ENCODE measurements at places on chromosomes 2 and 18.

DNA sequence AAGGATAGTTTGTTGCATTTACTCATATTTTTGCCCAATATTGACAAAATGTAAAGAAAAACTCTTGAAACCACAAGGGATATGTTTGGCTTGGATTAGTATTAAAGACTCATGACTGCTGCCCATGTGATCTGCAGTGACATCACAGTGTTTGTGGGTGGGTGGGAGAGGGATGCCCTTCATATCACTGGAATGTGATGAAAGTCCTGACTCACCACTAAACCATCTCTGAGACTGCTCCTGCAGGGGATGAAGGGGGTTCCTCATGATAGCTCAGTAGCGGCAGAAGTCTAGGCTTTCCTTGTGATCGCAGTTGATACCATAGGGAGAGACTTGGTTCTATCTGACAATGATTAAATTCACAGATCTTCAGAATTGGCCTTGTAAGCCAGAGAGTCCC is 451.2 kb downstream of the CNTNAP5 start:
- DNase-seq: no peak

DNA sequence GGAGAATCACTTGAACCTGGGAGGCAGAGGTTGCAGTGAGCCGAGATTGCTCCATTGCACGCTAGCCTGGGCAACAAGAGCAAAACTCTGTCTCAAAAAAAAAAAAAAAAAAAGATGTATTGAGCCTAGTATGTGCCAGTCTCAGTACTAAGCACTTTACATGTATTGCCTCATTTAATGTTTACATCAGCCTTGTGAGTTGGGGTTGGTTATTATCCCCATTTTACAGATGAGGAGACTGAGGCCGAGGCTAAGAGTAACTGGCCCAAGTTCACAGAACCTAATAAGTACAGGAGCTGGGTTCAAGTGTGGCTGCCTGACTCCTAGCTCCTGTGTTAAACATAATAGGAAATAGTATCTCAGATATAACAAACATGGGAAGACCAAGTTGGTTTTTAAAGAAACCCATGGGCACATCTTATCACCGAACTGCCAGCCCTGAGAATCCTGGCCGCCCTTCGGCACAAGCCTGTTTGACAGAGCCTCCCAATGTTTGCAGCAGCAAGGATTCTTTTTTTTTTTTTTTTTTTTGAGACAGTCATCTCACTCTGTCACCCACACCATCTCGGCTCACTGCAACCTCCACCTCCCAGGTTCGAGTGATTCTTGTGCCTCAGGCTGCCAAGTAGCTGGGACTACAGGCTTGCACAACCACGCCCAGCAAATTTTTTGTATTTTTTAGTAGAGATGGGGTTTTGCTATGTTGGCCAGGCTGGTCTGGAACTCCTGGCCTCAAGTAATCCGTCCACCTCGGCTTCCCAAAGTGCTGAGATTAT is 24.2 kb upstream of the GMPPA start:
- DNase-seq: no peak

DNA sequence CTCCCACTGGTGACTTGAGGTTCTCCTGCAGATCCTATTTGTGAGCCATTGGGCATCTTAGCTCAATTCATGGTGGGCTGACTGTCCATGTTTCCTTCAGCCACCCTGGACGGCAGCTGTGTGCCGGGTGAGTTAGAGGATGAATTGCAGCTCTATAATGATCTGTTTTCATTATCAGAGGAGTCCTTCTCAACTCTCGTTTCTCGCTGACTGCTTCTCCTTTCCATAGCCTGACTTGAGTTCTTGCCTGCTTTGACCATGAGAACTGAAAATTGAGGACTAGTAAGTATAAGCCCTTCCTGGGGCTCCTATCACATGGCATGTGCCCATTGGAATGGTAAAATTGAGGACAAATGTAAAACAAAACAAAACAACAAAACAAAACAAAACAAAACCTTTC is 121.8 kb downstream of the CDC42EP3 start:
- DNase-seq: no peak

DNA sequence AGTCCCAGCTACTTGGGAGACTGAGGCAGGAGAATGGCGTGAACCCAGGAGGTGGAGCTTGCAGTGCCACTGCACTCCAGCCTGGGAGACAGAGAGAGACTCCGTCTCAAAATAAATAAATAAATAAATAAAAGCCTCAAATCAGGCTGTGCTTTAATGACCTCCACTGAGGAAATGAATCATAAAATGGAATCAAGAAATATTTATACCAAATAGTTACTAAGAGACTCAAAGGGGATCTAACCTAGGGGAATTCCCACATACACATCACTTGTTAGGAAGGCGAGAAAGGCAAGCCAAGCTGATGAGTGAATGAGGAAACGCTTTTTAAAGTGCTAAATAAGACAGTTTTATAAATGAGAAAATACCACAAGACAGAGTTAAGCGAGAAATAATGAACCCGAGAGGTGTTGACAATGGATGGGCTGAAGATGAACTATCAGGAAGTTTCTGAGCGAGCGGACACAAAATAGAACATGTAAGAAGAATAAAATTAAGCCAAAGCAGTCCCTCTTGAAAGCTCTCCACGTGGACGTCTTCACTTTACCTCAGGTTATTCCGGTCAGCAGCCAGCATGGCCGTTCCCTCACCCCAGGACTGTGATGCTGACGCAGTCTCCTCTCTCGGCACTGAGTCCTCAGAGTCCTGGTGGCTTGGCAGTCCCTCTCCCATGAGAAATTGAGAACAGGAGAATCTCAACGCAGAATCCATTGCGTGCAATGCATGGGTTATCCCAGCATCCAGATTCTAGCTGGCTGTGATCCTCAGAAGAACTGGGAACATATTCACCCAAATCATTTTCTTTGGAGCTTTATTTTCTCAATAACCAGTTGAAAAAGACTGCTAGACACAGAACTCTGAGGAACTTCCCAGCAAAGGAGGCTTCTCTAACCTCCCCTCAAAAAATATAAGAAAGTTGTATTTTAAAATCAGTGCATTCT is 22.3 kb downstream of the PXDN start:
- no peak for DNase-seq

GRCh38 chr2:63488118-63488713 is 100.1 kb downstream of the WDPCP start:
- DNase-seq: no peak

- peak; percentile 86 for DNase-seq
Measured at GRCh38 chr2:96531872-96532505, 4.6 kb upstream of the ARID5A start.

DNA sequence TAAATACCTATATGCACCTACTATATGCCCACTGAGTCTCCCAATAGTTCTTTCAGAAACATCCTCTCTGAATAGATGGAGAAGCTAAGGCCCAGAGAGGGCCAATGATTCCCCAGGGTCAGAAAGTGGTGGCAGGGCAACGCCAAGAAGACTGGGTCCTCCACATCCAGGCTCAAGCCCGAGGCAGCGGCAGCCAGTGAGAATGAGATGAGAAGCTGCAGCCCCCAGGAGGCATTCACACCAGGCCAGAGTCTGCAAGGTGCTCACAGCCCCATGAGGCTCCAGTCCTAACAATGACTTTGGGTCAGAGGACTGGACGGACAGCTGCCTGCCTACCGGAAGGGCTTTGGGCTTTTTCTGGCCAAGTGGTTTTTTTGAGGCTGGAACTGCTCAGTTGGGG is 3.5 kb downstream of the TEX261 start:
- DNase-seq: no peak

- DNase-seq: no peak
Measured at GRCh38 chr2:99643787-99644418, 154.1 kb upstream of the REV1 start.

- DNase-seq: no peak
Measured at GRCh38 chr2:112486895-112487294, 4.9 kb downstream of the TTL start.

DNA sequence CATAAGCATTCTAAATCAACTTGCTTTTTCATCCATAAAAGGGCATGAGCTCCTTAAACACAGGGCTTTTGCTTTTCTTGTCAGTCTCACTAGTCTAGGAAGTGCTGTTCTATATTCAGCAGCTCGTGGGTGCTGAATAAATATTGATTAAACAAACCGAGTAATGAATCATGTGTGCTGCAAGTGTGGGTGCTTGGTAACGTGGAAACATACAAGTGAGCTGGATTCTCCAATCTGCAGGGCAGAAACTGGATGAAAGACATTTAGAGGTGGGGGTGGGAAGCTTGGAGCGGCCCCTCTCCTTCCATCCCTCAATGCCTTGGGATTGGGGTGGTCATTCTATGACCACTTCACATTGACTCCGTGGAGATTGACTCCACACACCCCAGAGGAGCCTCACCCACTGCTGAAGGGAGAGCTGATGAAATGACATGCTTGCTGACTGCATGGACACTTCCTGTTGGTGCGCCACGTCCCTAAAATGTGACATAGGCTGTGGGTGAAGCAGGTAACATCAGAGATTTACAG is 114.6 kb downstream of the DOCK10 start:
- peak; percentile 53 for DNase-seq

DNA sequence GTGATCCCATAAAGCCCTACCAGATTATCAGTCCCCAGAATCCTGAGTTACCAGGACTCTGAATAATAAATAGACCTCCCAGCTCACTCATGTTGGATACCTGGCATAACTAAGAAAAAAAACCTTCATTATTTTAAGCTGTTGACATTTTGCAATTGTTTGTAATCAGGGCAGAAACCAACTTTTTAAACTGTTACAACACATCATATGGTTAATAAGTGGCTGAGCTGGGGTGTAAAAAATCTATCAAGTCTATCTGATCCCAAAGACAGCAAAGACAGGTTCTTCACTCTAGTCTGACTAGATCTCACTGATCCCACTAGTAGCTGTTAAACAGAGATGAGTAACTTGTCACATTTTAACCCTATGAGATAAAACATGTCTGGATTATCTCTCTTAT is 370.3 kb downstream of the RIT2 start:
- no peak for DNase-seq

- no peak for DNase-seq
Measured at GRCh38 chr2:218734190-218734975, 23.7 kb downstream of the TTLL4 start.

- no peak for DNase-seq
Measured at GRCh38 chr2:173393186-173393585, 38.5 kb downstream of the CDCA7 start.

GRCh38 chr18:8721094-8721669 is 15.8 kb downstream of the MTCL1 start:
- no peak for DNase-seq

GRCh38 chr2:128214251-128214650 is 104.4 kb downstream of the HS6ST1 start:
- DNase-seq: no peak

GRCh38 chr18:21662581-21662980 is 42.0 kb downstream of the ABHD3 start:
- DNase-seq: no peak

DNA sequence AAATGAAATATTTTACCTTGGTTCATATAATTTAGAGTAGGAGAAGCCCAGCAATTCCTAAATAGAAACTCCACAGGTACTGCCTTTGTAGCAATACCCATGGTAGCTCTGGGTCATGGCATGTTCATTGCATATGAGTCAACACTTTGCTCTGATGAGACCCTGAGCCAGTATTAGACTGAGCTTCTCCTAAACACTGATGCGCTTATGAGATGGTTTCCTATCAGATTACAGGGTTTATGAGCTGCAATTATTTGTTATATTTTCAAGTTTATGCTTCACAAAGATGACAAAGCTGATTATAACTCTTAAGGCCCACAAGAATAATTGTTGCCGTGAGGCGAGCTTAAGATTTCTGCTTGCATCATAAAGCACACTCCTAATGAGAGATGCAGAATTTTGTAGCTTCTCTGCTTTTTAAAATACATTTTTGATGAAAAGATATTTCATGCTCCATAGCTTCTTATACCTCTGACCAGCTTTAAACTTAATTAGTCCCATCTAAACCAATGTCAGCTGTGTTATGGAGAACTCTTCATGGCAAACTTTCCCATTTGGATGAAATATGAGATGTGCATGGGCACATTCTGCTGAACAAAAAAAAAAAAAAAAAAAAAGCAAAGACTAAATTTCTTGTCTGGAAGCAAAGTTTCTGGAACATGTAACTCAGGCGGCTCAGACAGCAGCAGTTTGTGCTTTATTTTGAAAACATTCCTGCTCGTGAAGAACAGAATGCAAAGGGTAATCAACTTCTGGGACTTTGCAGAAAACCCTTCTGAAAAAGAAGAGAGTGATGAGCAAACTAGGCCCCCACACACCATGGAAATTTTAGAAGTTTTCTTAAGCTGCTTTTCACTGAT is 162.6 kb downstream of the KCNE4 start:
- DNase-seq: no peak

DNA sequence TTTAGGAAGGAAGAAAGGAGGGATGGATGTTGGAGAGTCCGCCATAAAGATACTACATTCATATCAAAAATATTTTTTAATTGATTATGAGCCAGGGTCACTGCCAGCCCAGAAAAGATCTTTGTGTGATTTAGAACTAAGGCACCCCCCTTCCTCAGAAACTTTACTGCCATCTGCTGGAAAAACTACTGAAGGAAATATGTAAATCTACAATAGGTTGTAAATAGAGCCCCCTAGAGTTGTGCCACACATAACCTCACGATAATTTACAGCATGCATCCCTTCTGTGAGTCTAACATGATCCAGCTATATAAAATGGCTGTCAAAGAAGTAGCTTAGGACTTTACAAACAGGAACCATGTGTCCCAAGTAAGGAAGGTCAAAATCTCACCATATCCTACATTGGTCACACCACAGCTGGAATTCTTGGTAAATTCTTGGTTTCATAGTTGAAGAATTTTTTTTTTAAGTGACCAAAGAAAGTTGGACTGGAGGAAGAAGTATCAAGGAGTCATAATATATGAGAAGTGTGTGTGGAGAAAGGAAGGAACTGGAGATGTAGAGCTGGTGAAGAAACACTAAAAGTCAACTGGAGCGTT is 152.5 kb downstream of the CYP26B1 start:
- no peak for DNase-seq

DNA sequence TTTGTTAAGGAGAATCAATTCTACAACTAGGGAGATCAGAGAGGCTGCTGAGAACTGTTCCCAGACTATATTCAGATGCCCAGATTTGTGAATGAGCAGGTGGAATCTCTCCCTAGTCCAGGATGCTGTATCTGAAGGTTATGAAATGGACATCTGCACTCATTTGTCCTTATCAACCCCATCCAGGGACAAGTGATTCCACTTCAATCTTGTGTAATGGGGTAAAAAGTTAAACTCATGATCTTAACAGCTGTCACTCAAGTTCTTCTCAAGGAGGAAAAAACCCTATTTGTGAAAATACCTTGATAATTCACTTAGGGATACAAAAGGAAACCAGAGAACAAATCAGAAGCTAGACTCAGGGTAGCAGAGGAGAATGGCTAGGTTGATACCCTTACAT is 144.8 kb downstream of the PLCL1 start:
- no peak for DNase-seq

DNA sequence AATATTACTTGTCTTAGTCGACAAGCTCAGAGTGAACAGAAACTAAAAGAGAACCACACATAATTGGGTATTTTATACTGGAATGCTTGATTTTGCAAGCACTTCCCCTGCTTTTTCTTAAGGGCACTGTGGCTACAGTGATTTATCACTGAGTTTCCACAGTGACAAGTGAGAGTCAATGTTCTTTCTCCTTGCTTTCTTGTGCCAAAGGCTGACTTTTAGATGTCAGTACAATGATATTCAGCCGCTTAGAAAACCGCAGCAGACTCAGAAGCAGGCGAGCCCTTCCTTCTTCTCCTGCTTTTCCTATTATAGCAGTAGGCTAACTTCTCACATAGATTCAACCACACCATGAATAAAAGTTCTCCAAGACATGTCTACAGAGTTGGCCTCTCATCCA is 1603.6 kb upstream of the NXPH2 start:
- no peak for DNase-seq

Measured in stimulated activated CD4-positive, alpha-beta T cell treated with anti-CD3 and anti-CD28 coated beads, Interleukin-15, amount 100 ng/mL, for 48 hours (primary cell).